NCI-H2081 (cell line): ENCODE measurements at places on chromosomes 13 and 19.

DNA sequence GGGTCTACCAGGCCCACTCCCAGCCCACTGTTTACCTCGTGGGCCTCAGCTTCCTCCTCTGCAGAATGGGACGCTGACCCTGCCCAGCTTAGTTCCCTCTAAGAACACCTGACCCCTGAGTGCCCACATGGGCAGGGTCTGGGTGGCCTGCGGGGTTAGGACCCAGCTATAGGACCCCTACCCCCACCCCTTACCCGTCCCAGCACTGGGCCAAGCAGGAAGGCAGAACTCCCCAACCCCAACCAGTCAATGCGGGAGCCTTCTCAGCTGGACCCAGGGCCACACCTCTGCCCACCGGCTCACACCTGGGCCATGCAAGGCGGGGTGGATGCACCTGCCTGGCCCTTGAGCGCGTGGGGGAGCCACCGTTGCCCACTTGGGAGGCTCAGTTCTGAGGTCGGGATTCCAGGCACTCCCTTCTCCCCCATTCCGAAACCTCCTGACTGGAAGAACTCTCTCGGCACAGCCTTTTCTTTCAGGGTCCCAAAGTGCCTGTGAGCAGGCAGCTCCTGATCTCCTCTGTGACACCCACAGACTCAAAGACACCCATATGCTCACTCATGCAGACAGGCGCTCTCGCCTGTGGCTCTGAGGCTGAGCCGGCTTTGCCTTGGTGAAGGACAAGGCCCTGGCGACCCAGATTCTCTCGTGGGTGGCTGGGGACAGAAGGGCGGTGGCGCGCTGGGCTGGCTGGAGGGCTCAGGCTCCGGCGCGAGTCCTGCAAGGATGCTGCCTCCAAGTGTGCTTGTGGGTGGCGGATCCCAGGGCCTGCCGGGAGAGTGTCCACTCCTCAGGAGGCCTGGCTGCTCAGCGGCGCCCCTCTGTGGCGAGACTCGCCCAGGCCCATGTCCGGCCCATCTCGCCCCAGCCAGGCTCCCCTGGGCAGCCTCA is 27.9 kb upstream of the PARP4 start:
- DNase-seq: no peak

GRCh38 chr13:46288570-46289259 is 77.0 kb downstream of the LRRC63 start:
- peak; percentile 35 for DNase-seq

- peak; percentile 67 for DNase-seq
Observed at GRCh38 chr19:44800461-44800860, 8.4 kb upstream of the BCAM start.

DNA sequence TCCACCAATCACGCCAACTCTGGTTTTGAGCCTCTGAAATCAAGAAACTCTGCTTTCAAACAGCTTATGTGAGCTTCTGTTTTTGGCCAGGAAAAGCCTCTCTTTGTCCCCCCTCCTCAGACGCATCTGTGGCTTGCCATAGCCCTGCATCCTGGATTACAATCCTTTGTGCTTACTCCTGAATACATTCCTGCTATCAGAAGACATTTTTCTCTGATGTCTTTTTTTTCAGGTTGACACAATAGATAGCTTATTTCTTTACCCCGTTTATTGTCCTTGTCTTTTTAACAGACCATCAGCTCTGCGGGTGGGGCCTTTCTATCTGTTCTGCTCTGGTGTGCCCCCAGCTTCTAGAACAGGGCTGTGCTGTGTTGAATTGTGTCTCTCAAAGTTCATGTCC is 11.0 kb downstream of the PNMA8B start:
- DNase-seq: no peak

- DNase-seq: no peak
Observed at GRCh38 chr19:51493776-51494175, 7.8 kb downstream of the SIGLEC12 start.

GRCh38 chr13:46146898-46147297 is 35.1 kb downstream of the LCP1 start:
- no peak for DNase-seq

- DNase-seq: no peak
Observed at GRCh38 chr13:27171244-27171826, at the start of gene USP12. USP12 (minus strand) TSS chr13:27171811; CDS start chr13:27171639, 172 bp downstream.

- DNase-seq: no peak
Observed at GRCh38 chr19:36526581-36526980, 1.5 kb downstream of the ZNF260 start.

DNA sequence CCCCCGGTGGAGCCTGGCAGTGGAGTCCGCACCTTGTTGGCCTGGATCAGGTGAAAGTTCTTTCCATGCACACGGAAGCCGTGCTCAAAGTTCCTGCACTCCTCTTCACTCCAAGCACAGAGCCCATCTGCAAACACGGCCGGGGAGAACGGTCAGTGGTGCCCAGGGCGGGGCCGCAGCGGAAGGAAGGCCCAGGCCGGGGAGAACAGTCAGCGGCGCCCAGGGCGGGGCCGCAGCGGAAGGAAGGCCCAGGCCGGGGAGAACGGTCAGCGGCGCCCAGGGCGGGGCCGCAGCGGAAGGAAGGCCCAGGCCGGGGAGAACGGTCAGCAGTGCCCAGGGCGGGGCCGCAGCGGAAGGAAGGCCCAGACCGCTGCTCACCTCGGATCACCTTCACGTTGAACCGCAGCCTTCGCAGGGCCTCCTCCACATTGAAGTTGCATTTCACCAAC is 20.6 kb upstream of the PLPP2 start:
- no peak for DNase-seq

DNA sequence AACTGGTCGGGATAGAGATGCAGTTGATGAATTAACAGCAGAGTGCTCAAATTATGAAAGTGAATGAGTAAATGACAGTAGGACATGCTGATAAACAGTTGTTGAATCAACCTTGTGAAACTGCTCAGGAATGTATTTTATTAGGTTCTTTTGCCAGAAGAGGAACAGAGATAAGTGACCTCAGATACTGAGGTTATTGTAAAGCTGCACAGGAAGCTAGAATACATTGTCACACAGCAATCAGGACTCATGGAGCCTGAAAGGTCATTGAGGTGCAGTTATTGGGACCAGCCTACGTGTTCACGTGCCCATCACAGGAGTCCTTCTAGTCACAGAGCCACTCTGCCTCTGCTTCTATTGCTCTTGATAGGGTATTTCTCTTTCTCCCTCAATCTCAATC is 47.5 kb upstream of the MED4 start:
- no peak for DNase-seq

- DNase-seq: no peak
Observed at GRCh38 chr19:16252459-16253205, 54.9 kb downstream of the AP1M1 start.

DNA sequence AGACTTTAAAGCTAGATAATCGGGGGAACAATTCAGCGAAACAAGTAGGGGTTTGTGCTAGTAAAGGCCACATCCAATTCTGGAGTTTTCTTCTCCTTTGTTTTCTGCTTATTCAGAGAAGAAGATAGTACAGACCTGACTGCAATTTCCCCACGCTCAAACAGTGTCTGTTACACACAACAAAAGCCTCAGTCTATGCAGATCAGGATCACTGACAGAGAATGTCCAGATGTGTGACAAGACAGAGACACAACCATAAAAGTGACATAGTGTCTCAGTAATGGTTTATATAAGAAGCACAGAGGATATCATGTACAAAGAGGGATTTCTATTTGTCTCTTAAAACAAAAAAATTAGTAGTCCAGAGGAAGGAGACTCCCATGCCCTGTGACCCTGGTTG is 70.7 kb upstream of the GTF3A start:
- no peak for DNase-seq
